ENCODE measurements at places on chromosomes 2 and 18.
A peak's percentile ranks its signal among the peaks of the same experiment; 100 is the strongest.

DNA sequence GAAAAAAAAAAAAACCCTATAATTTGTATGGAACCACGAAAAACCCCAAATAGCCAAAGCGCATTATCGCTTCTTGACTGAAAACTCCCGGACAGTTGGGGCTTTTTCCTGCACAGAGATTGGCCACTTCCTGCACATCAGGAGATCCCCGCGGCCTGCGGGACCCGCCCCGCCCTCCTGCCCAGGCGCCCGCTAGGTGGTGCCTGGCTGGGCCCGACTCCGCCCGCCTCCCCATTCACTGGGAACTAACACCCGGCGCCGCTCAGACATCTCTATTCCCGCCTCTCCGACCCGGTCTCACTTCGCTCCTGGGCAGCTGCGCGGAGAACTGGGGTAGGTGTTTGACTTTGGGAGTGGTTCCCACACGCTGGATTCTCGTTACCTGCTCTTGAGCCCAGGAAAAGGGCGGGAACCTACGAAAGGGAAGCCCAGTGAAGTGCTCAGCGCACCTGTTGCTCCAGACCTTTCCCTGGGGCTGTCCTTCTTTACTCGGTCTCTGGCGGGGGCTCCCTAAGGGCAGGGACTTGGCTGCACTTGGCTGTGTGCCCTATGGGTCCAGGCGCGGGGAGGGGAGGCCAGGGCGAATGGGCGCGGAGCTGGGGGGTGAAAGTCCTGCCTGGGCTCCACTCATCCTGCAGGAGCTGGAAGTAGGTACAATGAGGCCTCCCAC is at the start of gene HMSD:
Gene HMSD, plus strand, starts transcription at position 234 of the 670 bp plus-strand sequence. CDS start 4,155 bp downstream, outside the sequence.
- DNase-seq, result peak; percentile 44

GRCh38 chr2:163407296-163407695 is 328.5 kb downstream of the FIGN start:
- no peak for DNase-seq

GRCh38 chr2:112831513-112831845 is 5.1 kb downstream of the IL1B start:
- no peak for DNase-seq

- peak; percentile 68 for DNase-seq
Measured at GRCh38 chr2:5538772-5539171, 153.4 kb upstream of the SOX11 start.

GRCh38 chr2:53334610-53335009 is 433.0 kb upstream of the CHAC2 start:
- DNase-seq, result no peak

DNA sequence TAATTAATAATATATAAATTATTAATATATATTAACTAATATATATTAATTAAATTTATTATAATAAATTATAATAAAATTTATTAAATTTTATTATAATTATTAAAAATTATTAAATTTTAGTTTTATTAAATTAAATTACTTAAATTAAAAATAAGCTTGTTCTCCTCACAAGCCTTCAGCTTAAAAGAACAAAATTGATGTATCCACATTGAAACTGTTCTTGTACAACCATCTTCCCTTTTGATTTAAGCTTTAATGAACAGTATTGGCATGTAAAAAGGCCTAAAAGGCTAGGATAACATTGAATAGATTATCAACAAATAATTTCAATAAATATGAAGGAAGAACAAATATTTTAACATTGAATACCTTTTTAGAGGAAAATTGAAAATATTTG is 62.4 kb upstream of the XIRP2 start:
- DNase-seq, result no peak

DNA sequence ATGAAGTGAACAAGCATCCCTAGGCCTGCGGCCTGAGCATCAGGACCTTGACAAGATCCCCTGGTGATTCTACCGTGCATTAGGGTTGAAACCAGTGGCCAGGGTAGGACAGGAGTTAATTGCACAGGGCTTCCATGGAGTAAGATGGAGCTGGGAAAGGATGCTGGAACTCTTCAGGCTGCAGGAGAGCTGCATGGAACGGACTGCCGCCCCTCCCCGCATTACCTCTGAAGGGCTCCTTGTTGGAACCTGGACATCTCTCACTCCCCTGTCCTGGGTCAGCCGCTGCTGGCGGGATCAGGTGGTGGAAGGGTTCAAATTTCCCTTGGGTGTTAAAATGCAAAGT is 156.6 kb upstream of the ID2 start:
- DNase-seq, result peak; percentile 61

DNA sequence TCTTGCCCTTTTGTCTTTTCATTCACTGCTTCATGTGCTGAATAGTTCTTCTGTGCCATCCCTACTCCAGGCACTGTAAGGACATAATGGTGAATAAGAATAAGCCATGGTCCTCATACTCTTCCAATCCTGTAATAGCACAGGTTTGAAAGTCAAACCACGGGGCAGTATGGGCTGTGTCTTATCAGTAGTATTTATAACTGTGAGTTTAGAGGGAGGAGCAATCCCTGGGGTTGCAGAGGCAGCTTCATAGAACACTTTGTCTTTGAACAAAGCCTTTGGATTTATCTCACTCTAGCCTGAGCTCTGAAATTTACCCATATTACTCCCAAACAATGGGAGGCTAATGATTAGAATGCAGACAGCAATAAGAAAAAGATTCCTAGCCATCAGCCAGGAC is 30.2 kb upstream of the ALK start:
- no peak for DNase-seq

GRCh38 chr18:60235164-60235563 is 137.4 kb downstream of the MC4R start:
- no peak for DNase-seq

DNA sequence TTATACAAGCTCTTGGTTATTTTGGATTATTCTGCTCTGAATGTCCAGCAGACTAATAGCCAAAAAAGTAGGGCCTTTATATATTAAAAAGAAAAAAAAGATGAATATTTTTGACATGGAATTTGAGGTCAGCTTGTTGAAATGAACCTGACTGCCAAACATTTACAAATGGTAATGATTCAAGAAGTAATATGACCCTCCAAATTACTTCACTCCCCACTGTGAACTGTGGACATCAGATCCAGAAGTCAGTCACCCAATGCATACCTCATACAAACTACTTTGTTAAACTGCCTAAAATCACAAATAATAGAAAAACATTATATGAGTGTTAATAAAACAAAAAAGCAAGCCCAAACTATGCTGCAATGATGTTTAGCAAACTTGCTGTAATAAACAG is 10.0 kb downstream of the EPG5 start:
- DNase-seq, result no peak

DNA sequence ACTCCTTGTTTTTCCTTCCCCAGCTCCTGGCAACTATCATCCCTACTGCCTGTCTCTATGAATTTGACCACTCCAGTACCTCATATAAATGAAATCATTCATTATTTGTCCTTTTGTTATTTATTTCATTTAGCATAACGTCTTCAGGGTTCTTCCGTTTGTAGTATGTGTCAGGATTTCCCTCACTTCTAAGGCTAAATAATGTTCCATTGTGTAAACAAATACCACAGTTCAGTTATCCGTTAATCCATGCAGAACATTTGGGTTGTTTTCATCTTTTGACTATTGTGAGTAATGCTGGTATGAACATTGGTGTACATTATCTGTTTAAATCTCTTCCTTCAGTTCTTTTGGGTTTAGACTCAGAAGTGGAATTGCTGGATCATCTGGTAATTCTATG is 18.8 kb downstream of the DYNC2LI1 start:
- DNase-seq, result no peak

- no peak for DNase-seq
Measured at GRCh38 chr2:25760297-25760696, 86.9 kb upstream of the DTNB start.

DNA sequence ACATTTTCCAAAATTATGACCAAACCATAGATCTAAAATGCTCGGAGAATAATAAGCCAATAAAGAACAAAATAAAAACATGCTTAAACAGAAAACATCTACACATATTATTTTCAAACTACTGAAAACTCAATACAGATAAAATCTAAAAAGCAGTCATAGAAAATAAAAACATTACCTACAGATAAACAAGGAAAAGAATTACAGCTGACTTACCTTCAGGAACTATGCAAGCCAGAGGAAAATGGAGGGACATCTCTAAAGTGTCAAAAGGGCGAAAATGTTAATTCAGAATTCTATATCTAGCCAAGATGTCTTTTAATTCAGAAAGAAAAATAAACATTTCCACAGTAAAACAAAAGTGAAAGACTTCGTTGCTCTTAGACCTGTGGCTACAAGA is 112.9 kb upstream of the GYPC start:
- DNase-seq, result no peak

- DNase-seq, result no peak
Measured at GRCh38 chr2:197235711-197236110, 74.9 kb downstream of the ANKRD44 start.

DNA sequence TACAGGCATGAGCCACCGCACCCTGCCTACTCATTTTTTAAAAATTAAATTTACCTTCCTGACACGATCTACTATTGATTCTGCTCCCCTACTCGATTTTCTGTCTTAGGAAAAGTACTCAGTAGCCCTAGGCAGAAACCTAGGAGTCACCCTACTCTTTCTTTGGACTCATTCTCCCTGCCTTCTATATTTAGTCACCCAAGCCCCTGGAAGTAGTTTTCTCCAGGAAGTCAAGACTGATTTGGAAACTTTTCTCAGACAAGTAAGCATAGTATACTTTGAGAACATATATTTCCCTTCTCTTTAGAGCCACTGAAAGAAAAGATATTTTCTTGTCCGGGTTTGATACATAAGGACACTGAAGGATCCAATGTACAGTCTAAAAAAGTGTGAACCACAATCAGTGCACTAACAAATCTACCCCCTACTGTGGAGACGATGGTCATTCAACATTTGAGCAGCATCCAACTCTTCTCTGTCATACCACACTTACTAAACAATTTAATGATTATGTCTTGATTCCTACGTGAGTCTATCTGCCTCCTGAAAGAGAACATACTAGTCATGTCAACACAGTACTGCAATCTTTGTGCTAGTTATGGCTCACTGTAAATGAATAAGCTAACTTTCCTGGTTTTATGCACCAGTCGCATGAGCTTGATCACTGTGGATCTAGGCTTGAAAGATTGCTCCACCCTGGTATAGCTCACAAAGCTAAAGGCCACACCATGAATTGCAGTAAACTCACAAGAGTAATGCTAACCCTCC is 19.8 kb downstream of the YWHAQ start:
- no peak for DNase-seq

DNA sequence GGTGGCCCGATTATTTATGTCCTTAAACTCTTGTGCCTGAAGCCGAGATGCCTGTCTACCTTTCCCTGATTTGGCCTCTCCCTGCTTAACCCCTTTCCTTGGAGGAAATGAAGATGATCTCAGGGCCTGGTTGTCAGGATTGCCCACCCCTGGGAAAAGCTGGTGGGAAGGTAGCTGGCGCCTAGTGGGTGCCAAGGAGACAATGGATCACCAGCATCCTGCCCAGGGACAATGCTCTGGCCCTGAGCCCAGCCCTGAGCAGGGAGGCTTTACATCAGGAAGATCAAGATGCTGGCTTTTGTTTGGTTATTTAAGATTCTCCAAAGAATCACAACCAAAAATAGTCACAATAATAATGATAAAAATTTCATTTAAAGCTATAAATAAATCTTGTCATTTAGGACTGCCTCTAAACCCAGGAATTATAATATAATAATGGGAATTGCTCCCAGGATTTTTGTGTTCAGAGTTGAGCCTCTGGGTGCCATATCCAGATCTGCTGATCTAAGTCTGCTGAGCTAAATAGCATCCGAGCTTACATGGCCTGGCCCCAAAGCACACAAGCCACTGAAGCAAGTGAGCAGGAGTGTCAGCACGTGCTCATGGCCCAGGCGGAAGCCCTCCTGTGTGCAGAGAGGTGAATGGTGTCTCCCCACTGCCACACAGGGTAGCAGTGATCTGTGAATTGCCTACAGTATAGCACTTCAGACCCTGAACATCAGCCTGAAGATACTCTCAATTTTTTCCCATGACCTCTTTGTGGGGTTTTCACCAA is 57.8 kb upstream of the MAP3K20 start:
- DNase-seq, result no peak

GRCh38 chr18:7094427-7094826 is 23.2 kb downstream of the LAMA1 start:
- DNase-seq, result no peak

- no peak for DNase-seq
Measured at GRCh38 chr2:165533331-165533730, 63.8 kb downstream of the CSRNP3 start.

DNA sequence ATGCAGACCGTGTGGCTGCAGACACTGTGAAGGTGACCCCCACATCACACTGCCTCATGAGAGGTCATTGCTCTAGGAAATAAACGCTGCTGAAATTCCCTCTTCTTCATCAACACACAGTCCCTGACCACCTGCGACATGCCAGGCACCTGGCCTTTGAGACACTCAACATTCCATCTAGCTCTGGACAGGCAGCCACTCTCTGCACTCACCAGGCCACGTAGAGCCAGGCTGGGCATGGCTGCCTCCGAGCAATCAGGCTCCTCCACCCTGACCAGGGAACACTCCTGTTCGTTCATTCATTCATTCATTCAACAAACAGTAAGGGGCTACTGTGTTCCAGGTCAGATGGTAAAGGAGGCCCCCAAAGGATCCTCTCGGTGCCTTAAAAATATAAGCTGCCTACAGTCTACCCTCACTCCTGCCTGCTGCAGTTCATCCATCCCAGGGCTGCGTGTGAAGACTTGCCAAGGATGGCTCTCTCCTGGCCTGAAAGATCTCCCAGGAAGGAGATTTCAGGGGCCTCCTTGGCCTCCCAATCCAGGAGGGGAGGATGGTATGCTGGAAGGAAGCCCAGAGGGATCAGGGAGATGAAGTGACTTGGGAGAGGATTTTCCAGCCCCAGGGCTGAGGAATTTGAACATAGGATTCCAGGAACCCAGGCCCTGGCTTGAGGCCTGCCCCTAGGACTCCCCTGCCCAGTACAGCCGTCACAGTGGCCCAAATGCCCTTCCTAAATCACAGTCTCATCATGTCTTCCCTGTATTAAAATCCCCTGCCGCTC is 66.7 kb downstream of the TNS1 start:
- DNase-seq, result no peak

GRCh38 chr2:136131484-136131960 is 13.6 kb upstream of the CXCR4 start:
- no peak for DNase-seq

GRCh38 chr2:175004730-175004979 is 526 bp downstream of the CHN1 start:
- DNase-seq, result no peak

- no peak for DNase-seq
Measured at GRCh38 chr2:46510598-46511177, 31.3 kb downstream of the TMEM247 start.

- DNase-seq, result no peak
Measured at GRCh38 chr2:113877711-113878598, 11.9 kb upstream of the ACTR3 start.

- no peak for DNase-seq
Measured at GRCh38 chr2:170917219-170917913, 11.7 kb upstream of the GORASP2 start.

- no peak for DNase-seq
Measured at GRCh38 chr2:242098034-242098433, 228.5 kb downstream of the RTP5 start.

Measured in right kidney (tissue), 9 donors.